Fibroblast of skin of abdomen (primary cell): ENCODE measurements at places on chromosomes 7 and 10.

DNA sequence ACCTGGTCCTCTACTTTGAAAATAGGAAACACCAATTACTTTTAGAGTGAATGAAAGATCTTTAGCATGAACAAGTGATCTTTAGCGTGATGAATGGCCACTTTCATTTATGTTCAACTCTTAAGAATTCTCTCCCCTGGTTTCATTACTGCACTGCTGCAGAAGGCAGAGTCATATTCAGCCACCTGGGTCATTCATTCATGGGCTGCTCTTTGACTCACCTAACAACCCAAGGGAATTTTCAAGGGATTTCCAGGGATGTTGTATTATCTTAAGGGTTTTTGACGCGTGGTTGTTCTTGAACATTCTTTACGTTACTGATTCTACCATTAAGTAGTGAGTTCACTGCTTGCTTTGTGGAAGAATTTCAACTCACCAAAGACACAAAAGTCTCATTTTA is 87.3 kb upstream of the STK17A start:
- no peak for DNase-seq

GRCh38 chr10:90889636-90890035 is 17.9 kb downstream of the RPP30 start:
- DNase-seq = peak; percentile 23

GRCh38 chr10:132708936-132709335 is 77.0 kb downstream of the NKX6-2 start:
- DNase-seq = no peak

DNA sequence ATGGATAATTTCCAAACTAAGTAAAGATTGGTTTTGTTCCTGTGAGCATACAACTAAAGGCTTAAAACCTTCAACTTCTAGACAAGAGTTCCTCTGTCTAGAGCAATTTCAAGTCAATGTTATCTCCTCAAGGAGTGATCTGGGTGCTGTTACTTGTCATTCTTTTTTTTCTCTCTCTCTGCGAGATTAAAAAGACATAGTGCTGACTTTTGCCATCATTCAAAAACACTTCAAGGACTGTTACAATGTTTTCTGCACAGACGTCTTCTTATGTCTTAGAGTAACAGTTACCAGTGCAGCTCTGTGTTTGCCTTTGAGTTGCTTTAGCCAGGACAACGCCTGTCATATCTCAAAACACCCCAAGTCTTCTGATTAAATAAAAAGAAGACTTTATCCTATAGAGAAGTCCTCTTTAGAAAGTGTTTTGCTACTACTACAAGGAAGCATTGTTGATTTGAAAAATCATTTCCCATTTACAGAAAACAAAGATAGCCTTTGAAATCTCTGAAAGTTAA is 263.5 kb upstream of the FERD3L start:
- DNase-seq = no peak

DNA sequence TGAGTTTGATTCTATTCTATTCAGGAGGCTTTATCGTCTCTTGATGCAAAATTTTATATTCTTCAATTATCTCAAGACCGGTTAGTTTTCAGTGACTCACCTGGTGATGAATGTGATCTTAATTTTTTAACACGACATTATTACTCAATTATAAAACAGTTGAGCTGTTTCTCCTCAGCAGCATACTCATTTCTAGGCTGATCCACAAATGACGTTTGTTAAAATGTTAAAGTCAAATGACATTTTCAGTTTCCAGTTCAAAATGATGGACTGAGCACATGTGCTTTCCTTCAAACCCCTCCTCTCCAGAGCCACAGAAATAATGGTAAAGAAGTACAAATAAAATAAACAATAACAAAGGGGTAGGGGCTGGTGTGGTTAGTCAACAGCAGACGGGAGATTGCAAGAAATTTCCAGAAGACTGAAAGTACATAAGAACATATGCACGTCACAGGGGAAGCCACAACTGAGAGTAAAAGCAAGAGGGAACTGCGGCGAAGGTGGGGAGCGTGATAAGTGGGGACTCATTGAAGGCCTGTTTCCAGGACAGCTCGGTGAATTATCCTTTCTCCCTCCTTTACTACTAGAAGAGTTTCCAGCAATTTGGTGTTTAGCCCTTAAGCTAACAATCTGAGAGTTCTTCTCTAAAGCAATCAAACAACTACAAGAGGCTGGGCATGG is 10.9 kb downstream of the MACROH2A2 start:
- no peak for DNase-seq

GRCh38 chr10:3203016-3203811 is 30.6 kb upstream of the PITRM1 start:
- no peak for DNase-seq

- no peak for DNase-seq
These were observed 1.6 kb upstream of the TARP start for GRCh38 chr7:38274927-38275620.

- no peak for DNase-seq
These were observed 2.8 kb upstream of the CLDN15 start for GRCh38 chr7:101240226-101241014.

GRCh38 chr10:12716042-12716441 is 285.5 kb downstream of the CCDC3 start:
- DNase-seq = no peak

- no peak for DNase-seq
These were observed 10.0 kb upstream of the SLC13A1 start for GRCh38 chr7:123209786-123210185.

DNA sequence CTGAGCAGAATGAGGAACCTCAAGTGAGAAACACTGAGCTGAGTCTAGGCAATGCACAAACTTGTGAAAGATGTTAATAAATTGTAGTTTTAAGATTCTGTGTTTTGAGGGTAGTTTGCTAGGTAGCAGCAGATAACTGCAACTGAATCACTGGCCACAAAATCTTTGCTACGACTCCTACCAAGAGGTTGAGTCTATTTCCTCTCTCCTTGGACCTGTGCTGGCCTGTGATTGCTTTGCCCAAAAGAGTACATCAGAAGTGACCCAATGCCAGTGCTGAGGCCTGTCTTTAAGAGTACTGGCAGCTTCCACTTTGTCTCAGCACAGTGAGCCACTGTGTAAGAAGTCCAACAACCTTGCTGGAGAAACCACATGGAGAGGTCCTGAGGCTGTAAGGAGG is 11.9 kb upstream of the TSPAN13 start:
- DNase-seq = no peak

GRCh38 chr7:141328290-141328689 is 222.9 kb upstream of the AGK start:
- no peak for DNase-seq

DNA sequence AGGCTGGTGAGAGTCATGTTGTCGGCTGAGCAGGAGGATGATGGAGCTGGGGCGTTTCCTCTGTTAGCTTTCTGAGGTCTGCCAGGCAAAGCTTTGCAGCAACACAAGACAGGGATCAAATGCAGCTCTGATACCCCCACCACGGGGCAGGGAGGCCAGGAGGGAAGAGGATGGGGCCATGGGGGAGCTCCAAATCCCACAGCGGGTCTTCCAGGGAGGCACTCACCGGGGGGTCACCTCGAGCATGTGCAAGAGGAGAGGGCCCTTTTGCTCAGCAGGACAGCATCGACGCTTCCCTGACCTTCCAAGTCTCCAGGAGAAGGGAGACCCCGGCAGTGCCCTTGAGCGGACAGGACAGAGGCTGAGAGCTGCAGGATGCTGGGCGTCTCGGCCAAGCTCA is 127.5 kb downstream of the WDR37 start:
- DNase-seq = no peak

GRCh38 chr7:144822223-144822622 is 13.6 kb downstream of the TPK1 start:
- no peak for DNase-seq

GRCh38 chr10:59433720-59434428 is 71.5 kb upstream of the FAM13C start:
- DNase-seq = peak; percentile 79

- DNase-seq = peak; percentile 56
These were observed 8.6 kb upstream of the CRYGN start for GRCh38 chr7:151448261-151449252.

- no peak for DNase-seq
These were observed 5.2 kb downstream of the SPOCK2 start for GRCh38 chr10:72082856-72083789.

GRCh38 chr7:77684030-77684429 is 12.2 kb upstream of the RSBN1L start:
- DNase-seq = peak; percentile 70

- DNase-seq = no peak
These were observed 5.4 kb downstream of the SUV39H2 start for GRCh38 chr10:14884082-14884481.

- no peak for DNase-seq
These were observed 122.2 kb downstream of the GPR37 start for GRCh38 chr7:124643311-124643811.

DNA sequence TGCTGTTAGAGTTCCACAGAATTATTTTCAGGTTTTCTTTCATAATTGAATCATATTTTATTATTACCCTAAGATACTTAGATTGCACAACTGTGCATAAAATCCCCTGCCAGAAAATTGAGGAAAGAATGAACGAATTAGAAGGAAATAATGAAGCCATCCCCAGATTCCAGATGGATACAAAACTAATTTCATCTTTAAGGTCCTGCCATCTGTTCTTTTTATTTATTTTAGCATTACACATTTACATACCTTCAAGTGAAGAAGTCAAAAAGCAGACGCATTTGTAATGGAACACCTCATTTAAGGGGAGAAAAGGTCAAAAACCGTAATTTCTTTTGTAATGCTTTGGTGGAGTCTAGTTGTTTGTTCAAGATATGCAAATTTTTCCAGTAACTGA is 77.0 kb upstream of the LRRTM3 start:
- no peak for DNase-seq

GRCh38 chr10:128092454-128092853 is 33.8 kb downstream of the MKI67 start:
- peak; percentile 25 for DNase-seq

DNA sequence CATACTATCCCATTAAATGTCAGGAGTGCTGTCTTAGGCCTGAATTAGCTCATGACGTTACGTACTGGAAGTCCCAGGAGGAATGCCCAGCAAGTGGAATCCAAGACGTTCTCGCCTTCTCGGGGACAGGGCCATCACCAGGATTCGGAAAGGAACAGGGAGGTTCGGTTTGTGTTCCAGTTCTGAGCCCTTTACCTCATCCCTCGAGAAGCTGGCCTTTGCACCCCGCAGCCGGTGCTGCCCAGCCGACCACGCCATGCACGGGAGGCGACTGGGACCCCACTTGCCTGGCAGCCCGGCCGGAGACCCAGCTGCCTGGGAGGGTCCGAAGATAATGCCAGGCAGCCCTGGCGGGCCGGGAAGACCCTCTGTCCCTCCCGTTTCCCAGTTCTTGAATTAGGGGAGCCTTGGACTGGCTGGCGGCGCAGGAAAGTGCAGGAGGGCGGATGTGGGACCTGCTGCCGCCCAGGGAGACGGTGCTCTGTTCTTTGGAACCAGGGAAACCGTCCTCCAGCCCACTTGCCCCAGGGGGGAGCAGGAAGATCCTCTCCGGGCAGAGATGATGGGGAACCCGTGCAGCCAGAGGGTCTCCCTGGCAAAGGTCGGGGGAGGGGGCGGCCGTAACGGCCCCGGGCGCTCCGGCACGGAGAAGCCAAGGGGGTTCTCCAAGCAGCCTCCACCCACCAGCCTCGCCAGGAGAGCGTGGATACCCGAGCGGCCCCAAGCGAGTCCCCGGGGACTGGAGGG is 671 bp upstream of the CHST3 start:
- no peak for DNase-seq

GRCh38 chr7:139588632-139589031 is 65.1 kb downstream of the CLEC2L start:
- DNase-seq = peak; percentile 14

GRCh38 chr10:124916098-124916584 is 25.8 kb upstream of the ZRANB1 start:
- peak; percentile 9 for DNase-seq

GRCh38 chr10:34153663-34154382 is 661.3 kb downstream of the PARD3 start:
- no peak for DNase-seq

GRCh38 chr10:77405771-77406241 is 231.8 kb downstream of the KCNMA1 start:
- peak; percentile 79 for DNase-seq

DNA sequence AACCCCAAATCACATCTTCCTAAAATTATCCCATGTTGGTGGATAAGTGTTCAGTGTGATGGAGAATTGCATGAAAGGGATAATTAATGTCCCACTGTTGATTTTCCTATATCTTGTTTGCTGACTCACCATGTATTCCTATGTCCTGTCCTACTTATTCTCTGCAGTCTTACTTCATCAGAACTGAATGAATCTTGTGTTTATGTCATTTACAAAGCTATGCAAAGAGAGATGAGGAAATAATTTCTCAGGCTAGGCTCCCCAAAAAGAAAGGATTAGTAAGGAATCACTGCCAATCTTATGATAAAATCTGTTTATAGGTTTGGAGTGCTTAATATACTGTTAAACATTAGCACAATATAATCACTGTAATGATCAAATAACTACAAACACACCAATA is 360.8 kb downstream of the CRPPA start:
- peak; percentile 16 for DNase-seq

- no peak for DNase-seq
These were observed 142.6 kb upstream of the SORCS3 start for GRCh38 chr10:104498347-104499081.

GRCh38 chr7:32357535-32358277 is 132.5 kb downstream of the LSM5 start:
- DNase-seq = no peak

DNA sequence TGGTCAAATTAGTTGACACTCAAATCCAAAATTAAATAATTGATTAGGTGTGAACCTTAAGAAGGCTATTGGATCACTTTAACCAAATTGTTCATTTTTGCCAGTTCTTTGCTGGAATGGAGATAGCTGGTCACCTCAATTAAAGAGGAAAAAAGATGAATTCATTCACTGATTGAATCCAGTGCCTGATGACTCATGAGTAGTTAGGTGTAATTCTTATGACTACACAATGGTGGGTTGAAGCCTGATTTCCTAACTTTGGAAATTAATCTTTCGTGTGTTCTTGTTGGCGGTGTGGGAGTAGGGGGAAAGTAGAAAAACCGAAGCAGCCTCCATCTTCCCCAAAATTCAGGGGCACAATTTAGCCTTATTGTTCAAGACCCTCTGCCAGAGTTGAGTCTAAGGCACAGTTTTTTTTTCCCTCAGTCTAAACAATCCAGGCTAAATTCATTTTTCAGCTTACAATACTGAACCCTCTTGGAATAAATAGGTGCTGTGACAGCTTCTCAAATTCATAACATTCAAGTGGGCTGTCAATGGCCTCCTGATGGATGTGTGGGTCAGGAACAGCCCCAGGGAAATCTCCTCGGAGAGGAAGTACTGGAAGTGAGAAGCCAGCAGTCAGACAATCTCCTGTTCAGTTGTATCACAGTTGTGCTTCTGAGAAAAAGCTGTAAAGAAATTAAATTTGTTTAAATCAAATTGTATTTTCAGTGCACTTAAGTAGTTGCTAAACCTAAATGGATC is 356.6 kb downstream of the BBS9 start:
- peak; percentile 28 for DNase-seq

DNA sequence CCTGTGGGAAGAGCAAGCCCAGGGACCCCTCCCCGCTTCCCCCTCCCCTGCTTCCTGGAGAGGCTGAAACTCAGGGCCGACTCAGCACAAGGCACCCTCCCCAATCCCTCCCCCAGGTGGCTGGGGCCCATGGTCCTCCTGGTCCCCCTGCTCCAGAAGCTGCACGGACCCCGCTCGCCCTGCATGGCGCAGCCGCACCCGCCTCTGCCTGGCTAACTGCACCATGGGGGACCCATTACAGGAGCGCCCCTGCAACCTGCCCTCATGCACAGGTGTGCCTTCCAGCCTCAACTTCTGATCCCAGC is 19.7 kb upstream of the ZNF862 start:
- DNase-seq = no peak

- DNase-seq = no peak
These were observed 6.0 kb upstream of the CFAP46 start for GRCh38 chr10:132948351-132948750.

- peak; percentile 12 for DNase-seq
These were observed 155.1 kb downstream of the LYZL1 start for GRCh38 chr10:29443745-29444523.

- DNase-seq = no peak
These were observed 25.7 kb upstream of the PRPS1L1 start for GRCh38 chr7:18053177-18053928.
